ENCODE measurements at places on chromosomes 3 and 15. TPM values are rescaled to one million over a fixed set of nuclear protein-coding genes. Genes with fewer than 3 reads are reported as not detected.
A peak's percentile ranks its signal among the peaks of the same experiment; 100 is the strongest.

RIOX2 gene
- polyA plus RNA-seq: 38.4 TPM

OIP5 gene
- polyA plus RNA-seq: 3.4 TPM

GNAT1 gene
- 0.37 TPM for polyA plus RNA-seq

DNA sequence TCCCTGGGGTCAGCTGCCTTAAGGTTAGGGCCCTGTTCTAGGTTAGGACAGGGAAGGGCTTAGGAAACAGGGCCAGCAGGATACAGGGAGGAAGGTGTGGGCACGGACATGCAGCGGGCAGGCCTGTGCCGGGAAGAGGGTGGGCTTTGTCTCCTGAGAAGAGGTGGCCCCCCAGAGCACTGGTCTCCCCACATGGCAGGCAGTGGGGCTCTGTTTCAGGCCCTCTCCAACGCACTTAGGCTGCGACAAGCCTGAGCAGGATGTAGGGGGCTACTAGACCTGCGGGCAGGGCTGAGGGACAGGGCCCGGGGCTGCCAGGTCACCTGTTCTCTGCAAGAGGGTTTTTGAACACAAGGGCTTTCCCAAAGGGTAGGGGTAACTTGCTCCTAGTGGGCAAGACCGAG is 33.5 kb downstream of the KLF13 start:
- DNase-seq: no peak

GRCh38 chr3:38826001-38826400 is 10.0 kb upstream of the SCN10A start:
- DNase-seq: no peak

DNA sequence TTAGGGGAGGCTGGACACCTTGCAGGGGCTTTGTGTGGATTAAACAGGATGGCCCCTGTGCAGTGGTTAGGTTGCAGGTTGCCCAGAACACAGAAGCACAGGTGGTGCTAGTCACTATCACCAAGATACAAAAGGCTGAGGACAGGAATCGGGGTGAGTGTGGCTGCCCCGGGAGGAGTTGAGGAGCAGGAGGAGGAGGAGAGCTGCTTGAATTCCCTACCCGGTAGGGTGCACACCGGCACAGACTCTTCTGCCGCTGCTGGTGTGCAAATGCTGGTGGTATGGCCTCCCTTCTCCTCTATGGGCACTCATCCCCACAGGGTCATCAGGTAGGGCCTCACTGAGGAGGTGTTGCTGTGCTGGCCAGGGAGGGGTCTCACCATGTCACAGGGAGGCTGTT is 67.5 kb upstream of the SMAD6 start:
- DNase-seq: no peak

DNA sequence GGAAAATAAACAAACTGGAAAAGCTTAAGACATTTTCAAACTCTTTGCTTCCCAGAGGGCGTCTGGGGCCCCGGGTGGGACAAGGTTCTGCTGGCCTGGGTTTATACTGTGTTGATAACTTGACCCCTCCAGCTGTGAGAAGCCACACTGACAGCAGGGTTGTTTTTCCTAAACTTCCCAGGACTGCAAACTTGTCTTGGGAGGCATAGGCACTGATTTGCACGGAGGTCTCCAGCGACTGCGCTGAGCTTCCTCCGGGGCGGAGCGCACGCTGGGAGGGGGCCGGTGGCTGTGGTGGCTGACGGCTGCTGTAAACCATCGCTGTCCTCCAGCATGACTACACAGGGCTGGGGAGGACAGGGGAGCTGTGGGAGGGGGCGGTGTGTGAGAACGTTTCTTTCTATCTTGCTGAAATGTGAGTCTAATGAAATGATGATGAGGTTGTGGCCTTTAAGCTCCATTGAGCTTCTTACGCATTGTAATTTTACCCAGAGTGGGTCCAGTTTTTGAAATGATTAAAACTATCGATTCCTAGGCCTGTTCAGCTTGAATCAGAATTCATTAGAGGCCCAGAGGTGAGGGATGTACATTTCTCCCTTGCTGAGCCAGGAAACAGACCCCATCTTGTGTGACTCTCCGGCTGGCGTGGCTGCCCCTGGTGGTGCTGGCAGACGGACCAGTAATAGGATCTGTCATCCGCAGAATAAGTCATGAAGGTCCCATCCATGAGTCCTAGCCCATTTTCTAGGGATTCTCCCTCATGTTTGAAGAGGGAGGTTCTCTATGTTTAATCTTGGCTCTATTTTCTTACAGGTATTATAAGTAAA is 40.5 kb upstream of the VPS8 start:
- no peak for DNase-seq

DNA sequence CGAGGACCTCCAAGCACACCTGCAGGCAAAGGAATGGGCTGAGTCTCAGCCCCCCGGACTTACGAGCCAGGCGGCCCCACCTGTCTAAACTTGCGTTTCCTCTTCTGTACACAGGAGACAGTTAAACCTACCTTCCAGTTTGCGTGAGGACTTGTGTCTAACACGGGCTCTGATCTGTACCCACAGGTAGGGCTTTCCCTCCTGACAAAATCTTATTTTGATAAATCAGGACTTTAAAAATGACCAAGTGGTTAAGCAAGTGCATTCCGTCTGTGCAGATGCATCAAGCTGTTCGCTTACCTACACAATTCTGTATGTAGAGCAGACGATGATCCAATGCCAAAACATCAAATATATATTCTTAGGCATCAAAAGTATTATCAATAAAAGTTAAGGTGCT is 238.0 kb downstream of the XXYLT1 start:
- DNase-seq: no peak

DNA sequence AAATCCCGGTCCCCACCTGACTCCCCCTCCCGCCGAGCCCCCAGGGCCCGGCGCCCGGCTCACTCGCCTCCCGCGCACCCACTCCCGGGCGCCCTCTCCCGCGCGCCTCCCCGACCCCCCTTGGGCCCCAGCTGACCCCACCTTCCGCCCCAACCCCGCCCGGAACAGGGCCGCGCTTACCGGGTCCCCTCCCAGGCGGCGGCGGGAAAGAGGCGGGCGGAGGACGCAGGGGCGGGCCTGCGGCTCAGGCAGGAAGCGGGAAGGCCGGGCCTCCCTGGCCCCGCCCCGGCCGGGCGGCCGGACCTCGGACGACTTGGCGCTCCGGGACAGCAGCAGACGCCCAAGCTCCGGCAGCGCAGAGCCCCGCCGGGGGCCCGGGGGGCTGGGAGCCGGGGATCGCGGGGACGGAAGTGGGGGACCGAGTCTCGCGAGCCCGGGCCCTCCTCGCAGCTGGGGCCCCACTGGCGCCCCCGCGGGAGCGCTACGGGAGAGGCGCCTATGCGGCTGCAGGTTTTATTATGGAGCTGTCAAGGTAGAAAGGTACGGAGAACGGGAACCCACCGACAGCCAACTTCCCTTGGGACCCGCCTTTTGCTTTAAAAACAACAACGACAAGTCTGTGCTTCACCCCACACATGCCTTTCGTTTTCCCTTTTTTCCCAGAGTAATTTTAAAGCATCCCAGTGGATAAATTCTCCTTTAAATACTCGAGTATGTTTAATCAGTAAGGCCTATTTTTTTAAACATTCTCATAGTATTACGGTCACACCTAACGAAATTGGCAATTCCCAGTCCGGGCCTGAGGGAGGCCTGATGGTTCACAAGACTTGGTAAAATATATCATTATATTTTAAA is at the start of gene SLC41A3:
SLC41A3 (minus strand) TSS at position 212 of the 855 bp plus-strand sequence. CDS start 15,905 bp downstream, outside the sequence.
- peak; percentile 87 for DNase-seq

- DNase-seq: no peak
Observed at GRCh38 chr3:48518069-48518468, 14.1 kb upstream of the SHISA5 start.

GRCh38 chr3:83601704-83602103 is 1357.1 kb upstream of the CADM2 start:
- no peak for DNase-seq

- DNase-seq: no peak
Observed at GRCh38 chr3:122557356-122557755, 6.7 kb downstream of the PARP9 start.

Data from hindlimb muscle (tissue), 1 donor.